ENCODE measurements at places on chromosomes 6 and 20. TPM values are rescaled to one million over a fixed set of nuclear protein-coding genes. Genes with fewer than 3 reads are reported as not detected.

Gene SLC52A3
- total RNA-seq = not detected

Gene CRIP3
- 4.8 TPM for total RNA-seq

Gene TRIM10
- 0.12 TPM for total RNA-seq

Gene DYNLT1
- 116 TPM for total RNA-seq

Gene WFDC11
- total RNA-seq = not detected

Gene EGFL8
- total RNA-seq = 19.6 TPM

Gene CLIC5
- total RNA-seq = 3.4 TPM

Gene GSTA1
- total RNA-seq = not detected
